NCI-H2171 treated with DMSO at 0.1 percent for 48 hours (cell line): ENCODE measurements at places on chromosomes 6 and 20.

- no peak for DNase-seq
Measured at GRCh38 chr20:32089637-32090362, 19.7 kb upstream of the TM9SF4 start.

DNA sequence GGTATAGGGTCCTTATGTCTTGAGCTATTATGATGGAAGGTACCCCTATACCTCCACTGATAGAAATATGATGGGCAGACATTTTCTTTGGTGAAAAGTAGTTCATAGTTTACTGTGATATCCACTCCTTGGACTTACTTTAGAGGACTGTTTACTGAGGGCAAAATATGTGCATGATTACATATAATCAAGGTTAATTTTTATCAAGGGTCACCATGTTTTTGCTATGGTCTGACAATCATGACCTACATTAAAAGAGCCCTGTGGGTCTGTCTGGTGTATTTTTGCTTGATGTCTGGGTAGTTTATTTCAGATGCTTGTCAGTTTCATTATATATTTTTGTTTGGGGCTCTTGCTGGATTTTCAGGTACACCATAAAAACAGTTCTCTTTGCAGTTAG lies 40.1 kb downstream of the CDKAL1 start:
- DNase-seq: no peak

GRCh38 chr20:49187330-49187850 lies 744 bp downstream of the STAU1 start:
- DNase-seq: no peak

- no peak for DNase-seq
Measured at GRCh38 chr6:145380186-145380585, 355.1 kb downstream of the EPM2A start.

- no peak for DNase-seq
Measured at GRCh38 chr6:141452354-141452686, 680.4 kb upstream of the GJE1 start.

- DNase-seq: no peak
Measured at GRCh38 chr20:38136421-38137245, 28.4 kb downstream of the TGM2 start.

- no peak for DNase-seq
Measured at GRCh38 chr6:100568255-100568654, 103.5 kb upstream of the SIM1 start.

GRCh38 chr6:129638686-129639085 lies 71.3 kb downstream of the ARHGAP18 start:
- DNase-seq: no peak

- no peak for DNase-seq
Measured at GRCh38 chr6:146829792-146830565, 231.2 kb downstream of the ADGB start.

DNA sequence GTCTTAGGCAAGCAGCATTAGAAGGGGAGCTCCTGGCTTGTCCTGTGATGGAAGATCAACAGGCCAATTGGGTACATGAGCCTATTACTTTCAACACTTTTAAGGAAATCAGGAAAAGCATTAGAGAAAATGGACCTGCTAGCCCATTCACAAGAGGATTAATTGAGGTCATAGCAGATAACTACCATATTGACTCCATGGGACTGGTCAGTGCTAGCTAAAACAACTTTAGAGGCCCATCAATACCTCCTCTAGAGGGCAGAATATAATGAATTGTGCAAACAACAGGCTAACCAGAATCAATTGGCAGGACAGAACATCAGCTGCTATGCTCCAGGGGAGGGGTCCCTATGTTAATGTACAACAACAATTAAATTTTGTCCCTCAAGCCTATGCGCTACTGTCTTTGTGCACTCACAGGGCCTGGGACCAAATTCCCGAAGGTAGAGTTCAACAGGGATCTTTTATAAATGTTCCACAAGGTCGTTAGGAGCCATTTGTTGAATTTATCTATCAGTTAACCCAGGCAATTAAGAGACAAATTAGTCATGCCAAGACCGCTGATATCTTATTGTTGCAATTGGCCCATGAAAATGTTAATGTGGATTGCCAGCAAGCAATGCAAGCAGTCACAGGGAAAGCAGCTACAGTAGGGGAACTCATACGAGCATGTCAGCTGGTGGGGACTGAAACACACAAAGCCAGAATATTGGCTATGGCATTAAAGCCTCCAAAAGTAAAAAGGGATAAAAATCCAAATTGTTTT lies 106.6 kb upstream of the BTN3A2 start:
- DNase-seq: no peak

DNA sequence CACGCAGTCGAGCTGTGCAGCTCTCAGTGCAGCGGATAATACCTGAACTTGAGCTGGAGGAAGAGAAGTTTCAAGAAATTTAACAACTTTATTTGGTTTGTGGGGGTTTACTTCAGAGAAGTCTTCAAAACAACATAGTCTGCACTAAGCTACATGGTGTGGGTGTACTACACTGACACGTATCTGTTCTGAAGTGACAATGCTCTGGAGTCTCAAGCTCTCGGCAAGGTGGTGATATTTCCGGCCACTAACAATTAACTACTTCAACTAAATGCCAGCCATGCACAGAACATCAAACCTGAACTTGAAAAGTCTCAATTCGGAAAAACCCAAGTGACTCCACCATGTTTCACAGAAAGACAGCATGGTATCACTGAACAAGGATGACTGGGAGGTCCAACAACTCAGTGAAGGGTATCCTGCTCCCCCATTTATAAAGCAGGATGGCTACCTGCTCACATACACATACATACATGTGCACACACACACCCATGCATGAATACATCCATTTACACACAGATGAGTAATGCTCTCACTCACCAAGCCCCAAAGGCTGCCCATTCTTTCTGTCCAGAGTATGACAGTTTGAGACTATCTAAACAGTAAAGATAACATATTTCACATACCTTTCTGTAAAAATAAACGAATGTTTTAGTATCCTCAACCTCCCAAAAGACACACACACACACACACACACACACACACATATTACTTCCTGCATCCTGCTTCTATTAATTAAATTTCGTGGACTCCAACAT lies 15.4 kb upstream of the ANKRD60 start:
- no peak for DNase-seq

DNA sequence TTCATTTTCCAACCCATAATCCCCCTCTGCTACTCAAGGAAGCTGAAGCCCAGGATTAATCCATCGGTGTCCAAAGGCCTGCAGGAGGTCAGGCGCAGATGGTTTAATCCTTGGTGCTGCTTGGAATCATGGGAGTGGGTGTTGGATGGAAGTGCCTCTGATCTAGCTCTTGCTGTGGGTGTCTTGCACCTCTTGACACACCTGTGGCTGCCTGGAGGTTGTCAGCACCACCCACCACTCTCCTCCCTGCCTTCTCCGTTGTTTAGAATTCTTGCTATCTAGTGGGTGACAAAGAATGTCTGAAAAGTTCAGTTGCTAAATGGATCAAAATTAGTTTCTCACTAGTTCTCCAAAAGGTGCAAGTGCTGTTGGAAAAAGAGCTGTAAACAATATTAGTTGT lies 1074.4 kb upstream of the FLRT3 start:
- no peak for DNase-seq

DNA sequence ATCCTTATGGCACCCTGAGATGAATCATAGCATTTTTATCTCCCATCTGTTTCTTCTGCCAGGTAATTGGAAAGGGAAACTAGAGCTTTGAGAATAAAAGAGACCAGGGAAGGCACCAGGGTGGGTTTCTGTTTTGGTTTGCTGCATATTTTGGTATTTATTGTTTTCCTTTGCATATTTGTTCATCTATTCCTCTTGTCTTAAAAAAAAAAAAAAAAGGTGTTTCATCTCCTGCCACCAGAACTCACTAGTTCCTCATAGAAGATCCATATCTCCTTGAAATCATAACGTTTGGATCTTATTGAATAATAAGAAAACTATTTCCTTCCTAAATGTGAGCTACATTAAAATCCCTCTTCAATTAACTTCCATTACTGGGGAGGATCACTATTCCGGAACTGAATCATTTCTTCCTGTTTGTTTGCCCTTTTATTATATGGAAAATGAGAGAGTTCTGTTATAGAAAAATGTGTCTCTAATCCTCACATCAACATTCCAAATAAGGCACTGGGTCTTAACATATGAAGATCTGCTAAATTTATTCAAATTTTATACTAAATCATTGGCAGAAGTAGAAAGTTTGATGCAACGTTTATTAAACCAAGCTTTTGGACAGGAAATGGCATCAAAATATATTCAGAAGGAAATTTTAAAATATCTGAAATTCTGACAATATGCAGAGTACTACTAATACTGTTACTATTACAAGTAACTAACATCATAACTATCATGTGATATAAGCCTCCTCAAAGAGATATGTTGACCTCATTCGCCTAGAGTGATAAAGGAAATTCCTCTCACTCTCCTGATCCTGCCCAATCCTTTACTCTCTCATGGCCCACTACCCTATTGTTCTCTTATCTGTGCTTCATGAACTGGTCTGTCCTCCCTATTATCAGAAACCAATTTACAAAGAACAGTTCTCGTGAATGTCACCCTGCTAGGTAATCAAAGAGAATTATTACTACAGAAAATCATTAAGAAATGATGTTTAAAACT lies 229.4 kb upstream of the RSPO3 start:
- no peak for DNase-seq

GRCh38 chr20:17202673-17203072 lies 24.2 kb upstream of the PCSK2 start:
- DNase-seq: no peak

DNA sequence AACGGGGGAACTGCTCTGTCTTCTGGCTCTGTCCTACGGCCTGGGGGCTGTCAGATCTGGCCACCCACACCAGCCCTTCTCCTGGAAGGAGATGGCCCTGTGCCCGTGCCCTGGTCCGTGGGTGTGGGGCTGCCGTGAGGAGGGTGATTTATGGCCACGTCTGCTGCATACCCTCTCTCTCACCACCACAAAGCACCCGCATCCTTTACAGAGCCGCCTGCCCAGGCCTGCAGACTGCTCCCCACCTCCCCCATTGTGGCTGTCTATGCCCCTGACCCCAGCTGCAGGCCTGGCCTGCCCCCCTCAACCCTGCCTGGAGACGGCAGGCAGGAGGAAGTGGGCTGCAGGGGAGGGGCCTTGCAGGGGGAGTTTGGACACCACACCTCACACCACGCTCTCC lies 72.7 kb upstream of the GATA5 start:
- DNase-seq: no peak

DNA sequence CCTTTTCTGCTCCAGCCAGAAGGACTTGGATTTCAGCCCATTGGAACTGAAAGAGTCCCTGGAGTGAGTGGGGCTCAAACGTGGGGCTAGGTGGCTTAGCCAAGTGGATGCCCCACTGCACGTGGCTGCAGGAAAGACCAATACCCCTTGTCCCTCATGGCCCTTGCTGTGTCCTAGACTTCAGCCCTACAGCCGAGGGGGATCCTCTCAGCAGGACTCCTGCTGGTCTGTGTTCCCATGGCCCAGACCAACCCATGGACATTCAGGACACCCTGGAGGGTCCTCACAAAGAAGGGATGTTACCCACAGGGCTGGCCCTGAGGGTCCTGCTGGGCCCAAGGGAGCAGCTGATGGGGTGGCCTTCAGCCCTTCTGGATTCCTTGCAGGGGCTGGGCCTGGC lies 30.0 kb upstream of the PHACTR3 start:
- no peak for DNase-seq

GRCh38 chr6:3208098-3208774 lies 19.2 kb downstream of the TUBB2B start:
- peak; percentile 32 for DNase-seq

DNA sequence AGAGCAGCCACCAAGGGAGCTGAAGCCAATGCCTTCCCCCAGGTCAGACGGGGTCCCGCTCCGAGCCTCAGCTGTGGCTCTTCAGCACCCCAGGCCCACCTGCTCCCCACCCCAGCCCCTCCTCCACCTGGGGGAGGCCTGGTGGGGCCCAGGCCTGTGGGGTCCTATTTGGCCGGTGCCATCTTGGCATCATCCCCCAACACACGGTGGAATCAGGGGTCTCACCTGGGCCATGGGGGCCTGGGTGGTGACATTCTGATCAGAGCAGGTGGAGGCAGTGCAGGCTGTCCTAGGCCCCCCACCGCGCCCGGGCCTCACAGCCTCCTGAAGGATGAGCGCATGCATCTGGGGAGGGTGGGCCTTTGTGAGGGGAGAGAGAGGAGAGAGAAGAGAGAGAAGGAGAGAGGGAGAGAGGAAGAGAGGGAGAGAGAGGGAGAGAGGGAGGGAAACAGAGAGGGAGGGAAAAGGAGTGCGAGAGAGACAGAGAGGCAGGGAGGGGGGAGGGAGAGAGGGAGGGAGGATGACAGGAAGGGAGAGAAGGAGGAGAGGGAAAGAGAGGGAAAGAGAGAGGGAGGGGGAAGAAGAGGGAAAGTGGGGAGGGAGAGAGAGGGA lies 23.9 kb upstream of the RBBP8NL start:
- DNase-seq: no peak

GRCh38 chr6:43766500-43766853 lies 3.5 kb upstream of the VEGFA start:
- no peak for DNase-seq

DNA sequence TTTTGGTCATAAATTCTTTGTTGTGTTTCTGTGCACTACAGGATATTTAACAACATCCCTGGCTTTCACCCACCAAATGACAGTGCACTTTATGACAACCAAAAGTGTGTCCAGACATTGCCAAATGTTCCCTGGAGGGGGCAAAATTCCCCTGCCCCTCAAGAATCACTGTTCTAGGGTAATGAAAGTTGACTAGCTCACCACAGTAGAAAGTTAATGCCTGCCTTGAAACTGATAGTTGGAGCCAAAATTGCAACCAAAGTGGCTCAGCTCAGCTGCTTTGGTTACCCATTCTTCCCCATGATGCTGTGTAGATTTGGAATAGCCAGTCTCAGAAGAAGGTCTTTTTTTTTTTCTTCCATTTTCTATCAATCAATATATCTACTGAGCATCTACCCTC lies 150.6 kb downstream of the RALGAPA2 start:
- DNase-seq: no peak

- DNase-seq: no peak
Measured at GRCh38 chr20:50634191-50634590, 57.2 kb downstream of the RIPOR3 start.

- no peak for DNase-seq
Measured at GRCh38 chr20:51350941-51351631, 191.4 kb downstream of the NFATC2 start.

DNA sequence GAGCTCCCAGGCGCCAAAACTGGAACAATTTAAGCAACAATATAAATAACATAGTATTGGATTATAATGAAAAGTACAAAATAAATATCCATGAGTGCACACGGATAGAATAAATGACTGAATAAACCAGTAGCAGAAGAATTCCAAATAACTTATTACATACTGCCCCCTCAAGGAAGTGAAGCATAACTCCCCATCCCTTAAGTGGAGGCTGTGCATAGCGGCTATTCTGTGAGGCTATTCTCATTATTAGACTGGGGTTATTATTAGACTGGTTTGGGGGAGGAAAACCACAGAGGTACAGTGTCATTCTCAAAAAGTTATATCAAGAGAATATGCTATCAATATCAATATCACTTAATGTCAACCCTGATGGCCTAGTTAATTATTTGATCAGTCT lies 94.4 kb upstream of the SIRPA start:
- peak; percentile 41 for DNase-seq

- no peak for DNase-seq
Measured at GRCh38 chr6:149014631-149015534, 268.1 kb downstream of the UST start.

- no peak for DNase-seq
Measured at GRCh38 chr20:57749869-57750268, 40.1 kb upstream of the PMEPA1 start.
